ENCODE measurements at places on chromosomes 13 and 19. TPM values are rescaled to one million over a fixed set of nuclear protein-coding genes. Genes with fewer than 3 reads are reported as not detected.

Gene ELSPBP1
- polyA plus RNA-seq: not detected

DNA sequence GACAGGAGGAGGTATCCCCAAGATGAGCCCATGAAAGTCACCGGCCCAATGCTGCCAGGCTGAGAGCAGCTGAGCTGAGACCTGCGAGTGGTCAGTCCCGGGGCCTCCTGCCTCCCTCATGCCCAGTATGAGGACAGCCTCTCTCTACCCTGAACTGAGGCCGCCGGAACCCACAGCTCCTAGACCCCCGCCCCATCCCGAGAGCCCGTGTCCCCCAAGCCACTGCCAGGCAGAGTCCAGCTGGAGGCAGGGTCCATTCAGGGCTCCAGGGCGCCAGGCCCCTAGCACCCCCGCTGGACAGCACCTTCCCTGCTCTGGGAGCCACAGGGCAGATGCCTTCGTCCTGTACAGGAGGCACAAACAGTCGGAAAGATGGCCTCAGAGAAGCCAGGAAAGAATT is 38.7 kb downstream of the MLLT1 start:
- DNase-seq: no peak

Gene HMG20B
- 91.4 TPM for polyA plus RNA-seq

- peak; percentile 18 for DNase-seq
Observed at GRCh38 chr19:30225676-30226463, 146.3 kb upstream of the ZNF536 start.

GRCh38 chr13:28704919-28705318 is 13.9 kb downstream of the SLC46A3 start:
- no peak for DNase-seq

GRCh38 chr13:51581148-51581820 is 3.0 kb upstream of the WDFY2 start:
- DNase-seq: no peak

Gene PLPPR3
- polyA plus RNA-seq: 6.6 TPM

Gene CAPN12
- polyA plus RNA-seq: 4.9 TPM

- no peak for DNase-seq
Observed at GRCh38 chr13:72125561-72125960, 258.6 kb upstream of the DACH1 start.

GRCh38 chr13:36806102-36806501 is 12.9 kb upstream of the RFXAP start:
- DNase-seq: no peak

Gene KLK13
- 0.18 TPM for polyA plus RNA-seq

DNA sequence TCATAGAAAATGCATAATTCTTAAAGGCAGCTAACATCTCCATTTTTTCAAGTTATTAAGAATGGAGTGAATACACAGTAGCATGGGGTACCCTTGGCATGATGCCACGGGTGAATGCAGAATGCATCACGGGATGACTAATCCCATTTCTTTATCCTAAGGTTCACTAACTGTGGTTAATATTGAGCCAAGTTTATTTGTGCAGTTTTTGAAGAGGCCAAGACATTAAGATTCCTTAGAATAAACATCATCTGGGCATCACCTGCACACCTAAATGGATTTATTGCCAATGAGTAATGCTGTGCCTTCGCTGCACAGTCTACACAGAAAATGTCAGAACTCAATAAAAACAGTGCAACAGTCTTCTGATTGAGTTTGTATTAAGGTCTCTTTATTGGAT is 333.1 kb downstream of the GPC6 start:
- no peak for DNase-seq

Gene C5AR1
- polyA plus RNA-seq: 2.7 TPM

DNA sequence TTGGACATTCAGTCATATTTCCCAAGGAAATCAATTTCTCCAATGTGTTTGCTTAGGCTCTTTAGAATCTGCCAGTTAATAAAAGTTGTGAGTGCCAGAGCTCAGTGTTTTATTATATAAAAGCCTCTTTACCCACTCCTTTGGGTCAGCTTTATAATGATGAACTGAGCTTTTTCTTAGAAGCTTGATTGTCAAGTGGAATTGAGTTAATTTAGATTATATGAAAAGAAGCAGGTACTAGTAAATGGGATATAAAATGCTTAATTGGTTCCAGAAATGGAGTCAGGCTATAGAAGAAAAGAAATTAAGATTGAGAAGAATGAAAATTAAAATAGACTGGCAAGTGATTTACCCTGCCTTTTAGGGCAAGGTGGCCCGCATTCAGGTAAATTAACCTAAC is 363.2 kb downstream of the SLITRK6 start:
- no peak for DNase-seq

DNA sequence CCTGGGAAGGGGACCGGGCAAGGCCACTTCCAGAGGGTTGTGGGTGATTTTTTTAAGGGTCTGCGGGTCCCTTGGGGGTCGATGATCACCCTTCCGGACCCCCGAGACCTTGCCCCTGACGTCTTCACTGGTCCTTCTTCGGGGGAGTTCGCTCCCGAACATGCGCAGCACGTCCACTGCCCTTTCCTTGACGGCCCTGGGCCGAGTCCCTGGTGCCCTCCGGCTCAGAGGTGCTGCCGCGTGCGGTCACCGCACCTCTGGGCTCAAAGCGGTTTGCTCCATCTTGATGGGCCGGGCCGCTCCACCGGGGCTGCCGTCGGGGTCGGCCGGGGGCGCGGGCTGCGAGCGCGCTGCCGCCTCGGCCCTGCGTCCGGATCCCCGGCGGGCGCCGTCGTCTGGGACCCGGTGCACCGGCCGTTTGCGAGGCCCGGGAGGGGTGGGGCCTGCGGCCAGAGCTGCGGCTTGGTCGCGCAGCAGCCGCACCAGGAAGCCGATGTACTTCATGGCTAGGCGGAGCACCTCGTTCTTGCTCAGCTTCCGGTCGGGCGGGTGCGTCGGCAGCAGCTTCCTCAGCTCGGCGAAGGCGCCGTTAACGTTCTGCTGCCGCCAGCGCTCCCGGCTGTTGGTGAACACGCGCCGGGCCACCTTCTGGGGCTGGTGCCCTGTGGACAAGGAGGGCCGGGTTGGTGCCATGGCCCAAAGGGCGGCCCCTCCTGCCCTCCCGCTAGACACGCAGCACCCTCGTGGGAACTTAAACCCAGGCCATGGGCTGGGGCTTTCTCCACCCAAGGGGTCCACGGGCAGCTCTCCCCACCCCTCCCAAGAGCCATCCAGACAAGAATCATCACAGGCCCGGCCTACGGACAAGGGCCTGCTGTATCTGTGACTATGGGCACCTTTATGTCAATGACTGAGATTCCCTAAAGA is 3.3 kb downstream of the LYL1 start:
- peak; percentile 96 for DNase-seq

GRCh38 chr13:29105779-29106178 is 285.6 kb downstream of the MTUS2 start:
- no peak for DNase-seq

GRCh38 chr13:77859450-77859849 is 59.2 kb downstream of the EDNRB start:
- no peak for DNase-seq

DNA sequence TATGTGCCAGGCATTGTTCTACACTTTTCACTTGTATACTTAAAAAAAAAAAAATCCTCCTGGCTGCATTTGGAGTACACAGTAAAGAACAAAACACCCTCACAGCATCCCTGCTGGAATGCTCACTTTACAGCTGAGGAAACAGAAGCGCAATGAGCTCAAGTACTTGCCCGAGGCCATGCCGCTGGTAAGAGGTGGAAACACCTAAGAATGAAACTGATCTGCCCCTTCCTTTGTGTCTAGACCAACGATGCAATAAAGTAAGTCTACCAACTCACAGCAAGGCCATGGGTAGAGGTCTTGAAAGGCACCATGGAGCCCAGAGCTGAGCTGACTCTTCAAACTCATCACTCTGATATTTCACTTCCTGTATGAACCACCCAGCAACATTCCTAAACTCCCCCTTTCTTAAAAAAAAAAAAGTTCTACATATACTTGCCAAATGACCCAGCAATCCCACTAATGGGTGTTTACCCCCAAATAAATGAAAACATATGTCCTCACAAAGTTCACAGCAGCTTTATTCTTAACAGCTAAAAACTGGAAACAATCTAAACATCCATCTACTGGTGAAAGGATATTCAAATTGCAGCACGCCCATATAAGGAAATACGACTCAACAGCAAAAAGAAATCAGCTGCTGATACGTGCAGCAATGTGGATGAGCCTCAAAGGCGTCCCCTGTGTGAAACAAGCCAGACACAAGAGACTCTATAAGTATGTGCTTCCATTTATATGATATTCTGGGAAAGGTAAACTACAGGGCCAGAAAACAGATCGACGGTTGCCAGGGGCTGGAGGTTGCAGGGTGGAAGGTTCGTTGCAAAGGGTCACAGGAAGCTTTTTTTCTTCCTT is 236.6 kb upstream of the MAB21L1 start:
- no peak for DNase-seq

DNA sequence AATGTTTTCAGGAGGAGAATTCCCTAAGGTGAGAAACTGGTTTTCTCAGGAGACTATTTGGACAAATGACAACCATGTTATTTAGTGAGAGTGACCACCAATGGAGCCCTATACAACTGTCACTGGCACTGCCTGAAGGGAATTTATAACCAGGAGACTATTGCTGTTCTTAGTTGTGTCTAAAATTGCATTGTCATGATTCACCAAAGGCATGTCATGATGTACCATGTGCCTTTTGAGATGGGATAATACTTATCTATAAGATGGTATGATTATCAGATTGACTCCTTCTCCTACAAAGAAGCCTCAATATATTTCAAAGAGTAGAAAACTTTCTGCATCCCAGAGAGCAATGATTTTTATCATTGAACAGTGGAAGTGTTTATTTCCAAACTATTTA is 739.4 kb upstream of the GPC6 start:
- DNase-seq: no peak

DNA sequence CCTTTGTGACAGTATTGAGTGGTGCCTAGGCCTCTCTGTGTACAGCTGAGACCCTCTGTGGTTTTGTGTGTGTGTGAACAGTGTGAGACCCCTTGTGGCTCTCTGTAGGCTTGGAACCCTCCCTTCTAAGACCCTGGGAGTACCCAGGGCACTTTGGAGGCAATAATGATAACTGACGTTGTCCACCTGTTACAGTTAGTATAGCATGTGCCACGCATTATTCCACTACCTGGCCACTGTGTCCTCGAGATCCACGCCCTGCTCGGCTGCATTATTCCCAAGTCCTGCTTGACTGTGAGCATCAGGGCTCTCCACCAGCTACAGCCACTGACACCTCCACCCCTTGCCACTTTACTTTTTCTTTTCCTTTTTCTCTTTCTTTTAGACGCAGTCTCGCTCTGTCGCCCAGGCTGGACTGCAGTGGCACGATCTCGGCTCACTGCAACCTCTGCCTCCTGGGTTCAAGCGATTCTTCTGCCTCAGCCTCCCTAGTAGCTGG is 2.0 kb downstream of the GRAMD1A start:
- no peak for DNase-seq

Gene TMIGD2
- 0.22 TPM for polyA plus RNA-seq

DNA sequence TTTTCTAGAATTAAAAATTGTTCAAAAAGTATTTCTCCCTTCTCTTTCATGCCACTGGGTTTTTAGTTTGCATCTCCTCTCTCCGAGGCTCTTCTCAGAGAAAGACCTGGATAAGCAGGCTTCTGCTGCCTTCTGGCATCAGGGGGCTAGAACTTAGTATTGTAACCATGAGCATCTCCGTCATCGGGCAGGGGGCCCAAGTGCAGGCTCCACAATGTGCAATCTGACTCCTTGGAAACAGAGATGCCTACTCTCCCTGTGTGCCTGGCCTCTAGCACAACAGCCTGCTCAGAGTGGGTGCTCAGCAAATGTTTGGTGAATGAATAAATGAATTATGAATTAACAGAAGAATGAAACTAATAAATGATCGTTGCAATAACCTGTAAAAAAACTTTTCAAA is 45.6 kb upstream of the MTIF3 start:
- no peak for DNase-seq

Gene LENG1
- 8.9 TPM for polyA plus RNA-seq

DNA sequence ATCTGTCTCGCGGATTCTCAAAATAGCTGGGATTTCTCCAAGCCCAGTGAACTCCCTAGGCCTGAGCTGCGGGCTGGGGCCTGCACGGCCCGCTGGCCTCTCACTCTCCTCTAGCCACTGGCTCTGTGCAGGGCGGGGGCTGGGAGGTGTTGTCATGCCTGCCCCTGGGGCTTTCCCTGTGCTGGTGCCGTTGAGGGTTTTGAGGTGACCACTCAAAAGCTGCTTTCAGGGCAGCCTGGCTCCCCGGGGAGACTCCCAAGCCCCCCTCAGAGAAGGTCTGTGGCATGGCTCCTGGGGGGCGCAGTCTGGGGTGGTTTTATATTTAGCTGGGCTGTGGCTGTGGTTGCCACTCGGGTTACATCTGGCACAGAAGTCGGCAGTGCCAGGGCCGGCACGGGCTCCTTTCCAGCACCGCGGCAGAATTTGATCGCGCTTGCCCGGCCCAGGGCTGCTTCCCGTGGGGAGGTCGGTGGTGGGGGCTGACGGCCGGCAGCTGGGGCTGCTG is 10.0 kb downstream of the NDUFB7 start:
- DNase-seq: no peak

GRCh38 chr13:75452564-75452963 is 29.4 kb downstream of the TBC1D4 start:
- DNase-seq: no peak

GRCh38 chr19:58010507-58010906 is 7.9 kb upstream of the ZNF606 start:
- DNase-seq: no peak

Gene FXYD3
- polyA plus RNA-seq: 21.9 TPM

DNA sequence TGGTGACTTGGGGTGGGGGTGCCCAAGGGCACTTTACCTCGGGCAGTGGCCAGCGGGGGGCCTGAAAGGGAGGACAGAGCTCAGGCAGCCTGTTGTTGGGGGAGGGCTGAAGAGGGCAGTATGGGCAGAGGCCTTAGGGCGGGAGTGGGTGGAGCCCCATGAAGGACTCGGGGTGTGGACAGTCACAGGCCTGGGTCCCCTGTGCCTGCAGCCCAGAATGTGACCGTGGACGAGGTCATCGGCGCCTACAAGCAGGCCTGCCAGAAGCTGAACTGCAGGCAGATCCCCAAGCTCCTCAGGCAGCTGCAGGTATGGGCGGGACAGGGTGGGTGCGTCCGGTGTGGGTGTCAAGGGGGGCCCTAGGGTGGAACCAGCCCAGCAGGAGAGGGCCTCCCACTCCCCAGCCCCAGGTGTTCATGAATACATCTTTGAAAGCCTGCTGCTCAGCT is 22.5 kb downstream of the NKPD1 start:
- DNase-seq: no peak

- DNase-seq: no peak
Observed at GRCh38 chr13:107994137-107994536, 221.2 kb downstream of the LIG4 start.

GRCh38 chr19:23766951-23767350 is 8.3 kb upstream of the ZNF681 start:
- DNase-seq: no peak

DNA sequence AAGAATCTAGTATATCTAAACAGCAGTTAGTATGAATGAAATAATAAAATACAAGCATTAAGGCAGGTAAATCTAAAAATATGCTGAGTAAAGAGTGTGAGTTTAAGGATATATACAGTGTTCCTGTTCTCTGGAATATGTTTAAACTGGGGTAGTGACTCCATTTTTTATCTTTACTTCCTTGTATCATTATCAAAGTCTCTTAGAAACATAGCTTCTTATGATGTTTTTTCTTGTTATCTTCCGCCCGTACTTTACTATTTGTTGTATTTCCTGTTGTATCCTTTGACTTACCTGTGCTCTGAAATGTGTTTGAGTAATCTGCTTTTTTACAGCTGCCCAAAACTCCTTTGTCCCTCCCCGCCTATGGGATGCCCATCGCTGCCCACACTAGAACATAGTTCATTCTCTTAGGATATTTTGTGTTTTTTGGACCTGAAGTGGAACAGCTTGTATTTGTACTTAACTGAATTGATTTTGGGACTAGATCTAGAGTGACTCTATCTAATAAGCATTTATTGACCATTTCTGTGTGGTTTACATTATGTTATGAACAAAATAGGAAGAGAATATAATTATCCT is 80.8 kb downstream of the PDS5B start:
- no peak for DNase-seq
